ENCODE measurements at places on chromosomes 7 and 10.

GRCh38 chr10:86065711-86066251 lies 300.8 kb downstream of the GRID1 start:
- no peak for DNase-seq

DNA sequence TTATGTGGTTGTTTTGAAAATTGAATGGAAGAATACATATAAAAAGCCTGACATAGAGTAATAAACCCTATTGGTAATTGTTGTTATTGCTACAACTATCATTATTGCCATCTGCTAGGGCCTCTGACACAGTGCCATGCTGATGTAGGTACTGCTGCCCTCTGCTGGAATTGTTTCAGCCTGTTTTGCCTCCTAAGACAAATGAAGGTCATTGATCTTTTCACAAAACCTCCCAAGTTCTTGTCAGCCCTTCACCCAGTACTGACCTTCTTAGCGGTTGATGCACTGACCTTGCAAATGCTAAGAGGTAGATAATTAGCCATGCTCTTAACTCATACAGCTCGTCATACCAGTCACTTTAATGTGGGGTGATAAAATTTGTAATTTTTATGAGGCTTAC lies 975.2 kb downstream of the SORCS1 start:
- DNase-seq, result peak; percentile 1

DNA sequence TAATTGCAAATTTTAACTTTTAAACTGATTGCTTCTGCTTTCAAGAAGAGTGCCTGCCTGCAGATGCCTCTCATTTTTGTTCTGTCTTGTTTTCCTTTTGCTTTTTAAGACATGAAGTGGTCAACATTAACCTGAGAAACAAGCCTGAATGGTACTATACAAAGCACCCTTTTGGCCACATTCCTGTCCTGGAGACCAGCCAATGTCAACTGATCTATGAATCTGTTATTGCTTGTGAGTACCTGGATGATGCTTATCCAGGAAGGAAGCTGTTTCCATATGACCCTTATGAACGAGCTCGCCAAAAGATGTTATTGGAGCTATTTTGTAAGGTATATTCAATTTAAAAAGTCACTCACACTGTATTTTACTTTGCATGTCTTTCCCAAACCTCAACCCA lies 8.8 kb downstream of the GSTO2 start:
- DNase-seq, result no peak

DNA sequence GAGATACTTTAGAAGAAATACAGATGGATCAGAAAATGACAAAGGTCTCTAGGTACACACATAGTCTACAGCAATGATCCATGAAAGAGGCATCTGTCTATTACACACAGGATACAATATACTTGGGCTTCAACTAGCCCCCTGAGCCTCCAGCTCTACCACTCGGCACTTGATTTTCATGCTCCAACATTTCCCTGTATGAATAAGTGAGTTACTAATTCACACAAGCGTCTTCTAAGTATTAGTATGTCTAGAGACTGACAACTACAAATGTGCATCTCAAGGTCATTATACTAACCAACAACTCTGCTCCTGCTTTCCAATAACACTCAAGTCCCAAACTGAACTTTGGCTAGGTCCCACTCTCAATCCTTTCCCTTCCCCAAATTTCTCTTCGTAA lies 8.3 kb downstream of the FAM204A start:
- no peak for DNase-seq

DNA sequence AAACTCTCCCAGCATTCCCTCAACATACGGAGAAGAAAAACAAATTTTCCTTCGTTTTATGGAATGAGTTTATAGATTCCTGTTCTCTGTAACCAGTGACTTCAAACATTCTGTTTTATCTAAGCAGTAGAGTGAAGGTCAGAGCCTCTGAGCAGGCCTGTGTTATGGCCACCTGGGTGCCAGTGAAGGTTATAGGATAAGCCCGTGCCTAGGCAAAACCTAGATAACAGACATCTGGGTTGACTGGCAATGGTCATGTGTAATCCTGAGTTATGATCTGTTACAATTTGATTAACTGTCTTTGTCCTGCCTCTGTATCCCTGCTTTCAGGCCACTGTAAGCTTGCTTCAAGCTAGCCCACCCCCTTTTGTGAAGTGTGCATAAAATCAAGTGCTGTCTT lies 8.3 kb downstream of the LSM5 start:
- no peak for DNase-seq

- no peak for DNase-seq
Measured at GRCh38 chr7:138865843-138866242, 67.8 kb upstream of the ATP6V0A4 start.

DNA sequence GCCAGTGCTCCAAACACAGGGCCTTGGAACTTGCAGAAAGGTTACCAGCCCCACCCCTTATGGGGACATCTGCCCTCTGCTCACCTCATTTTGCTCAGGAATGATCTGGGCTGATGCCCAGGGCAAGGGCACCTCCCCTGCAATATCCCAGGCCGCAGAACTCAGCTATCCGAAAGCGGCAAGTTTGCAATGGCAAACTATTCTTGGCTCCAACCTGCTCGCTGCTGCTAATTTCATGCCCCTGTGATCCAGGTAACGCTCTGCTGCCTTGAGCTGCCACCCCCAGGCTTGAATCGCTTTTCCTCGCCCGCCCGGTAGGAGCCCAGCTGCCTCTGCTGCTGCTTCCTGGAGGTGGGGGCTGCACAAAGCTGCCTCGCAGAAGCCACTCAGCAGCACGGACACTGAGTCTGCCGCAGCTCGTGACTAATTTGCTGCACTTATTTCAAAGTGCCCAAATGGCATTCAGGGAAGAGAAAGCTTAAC lies 18.2 kb downstream of the SLC29A3 start:
- DNase-seq, result no peak

DNA sequence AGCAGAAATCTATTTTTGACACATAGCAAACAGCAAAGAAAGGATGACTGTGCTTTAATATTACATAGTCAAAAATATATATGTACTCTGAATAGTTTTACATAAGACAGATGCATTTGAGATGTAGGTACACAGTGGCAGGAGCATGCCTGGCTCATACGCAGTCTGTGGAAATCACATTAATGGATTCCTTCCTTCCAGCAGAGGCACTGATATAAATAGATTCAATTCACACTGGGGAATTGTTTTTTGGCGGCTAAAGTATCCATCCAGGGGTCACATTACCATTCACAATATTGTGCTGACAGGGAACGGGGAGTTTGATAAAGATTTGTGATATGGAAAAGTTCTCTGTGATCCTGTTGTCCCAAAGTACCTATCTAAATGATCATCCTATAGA lies 72.5 kb upstream of the AGR3 start:
- peak; percentile 5 for DNase-seq

DNA sequence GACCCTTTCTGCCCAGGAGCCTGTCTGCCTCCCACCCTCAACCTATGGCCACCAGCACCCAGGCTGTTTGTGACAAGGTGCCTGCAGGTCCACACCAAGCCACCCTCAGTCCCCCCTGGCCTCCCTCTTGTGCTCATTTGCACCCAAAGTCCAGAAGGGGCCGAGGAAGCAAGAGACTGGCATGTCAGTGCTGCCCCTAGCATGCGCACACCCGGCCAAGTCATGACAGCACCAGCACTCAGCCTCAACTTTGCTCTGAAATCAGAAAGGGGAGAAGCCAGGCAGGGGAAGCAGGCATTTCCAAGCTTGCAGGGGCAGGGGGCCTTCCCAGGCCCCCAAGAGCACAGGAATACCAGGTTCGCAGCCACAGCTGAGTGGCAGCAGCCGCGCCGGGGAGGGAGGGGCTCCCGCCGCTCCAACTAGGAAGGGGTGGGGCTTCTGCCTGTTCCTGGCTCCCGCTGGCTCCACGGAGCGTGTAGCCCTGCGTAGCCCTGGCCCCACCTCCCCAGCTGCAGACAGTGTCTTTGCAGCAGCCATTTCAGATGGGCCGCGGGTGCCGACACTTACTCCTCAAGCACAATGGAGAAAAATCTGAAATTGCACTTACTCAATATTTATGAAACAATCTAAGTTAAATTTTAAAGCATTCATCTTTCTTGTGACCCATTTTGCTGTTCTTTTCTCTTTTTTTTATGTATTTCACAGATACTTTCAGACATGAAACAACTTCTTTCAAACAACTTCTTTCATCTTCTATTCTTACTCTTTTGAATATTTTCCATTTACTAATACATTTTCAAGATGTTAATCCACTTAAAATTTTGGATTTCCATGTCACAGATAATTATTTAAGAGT lies 54.9 kb upstream of the ABCB5 start:
- no peak for DNase-seq

DNA sequence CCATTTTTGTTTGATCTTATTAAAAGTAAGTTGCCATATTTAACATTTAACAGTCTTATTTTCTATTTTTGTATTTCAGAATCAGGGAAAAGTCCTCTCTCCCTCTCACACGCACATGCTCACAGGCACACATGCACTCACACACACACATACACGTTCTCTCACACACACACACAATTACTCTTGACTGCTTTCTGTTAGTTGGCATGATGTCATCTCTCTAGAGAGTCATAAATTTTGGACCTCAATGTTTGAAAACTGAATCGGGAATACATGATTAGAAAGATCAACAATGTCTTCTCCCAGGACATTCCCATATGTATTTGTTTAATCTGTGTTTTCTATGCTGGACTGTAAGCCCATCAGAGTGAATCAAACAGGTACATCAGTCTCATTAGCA lies 165.7 kb upstream of the AHR start:
- DNase-seq, result no peak

GRCh38 chr7:77538281-77539212 lies 1.5 kb downstream of the PTPN12 start:
- DNase-seq, result peak; percentile 96

DNA sequence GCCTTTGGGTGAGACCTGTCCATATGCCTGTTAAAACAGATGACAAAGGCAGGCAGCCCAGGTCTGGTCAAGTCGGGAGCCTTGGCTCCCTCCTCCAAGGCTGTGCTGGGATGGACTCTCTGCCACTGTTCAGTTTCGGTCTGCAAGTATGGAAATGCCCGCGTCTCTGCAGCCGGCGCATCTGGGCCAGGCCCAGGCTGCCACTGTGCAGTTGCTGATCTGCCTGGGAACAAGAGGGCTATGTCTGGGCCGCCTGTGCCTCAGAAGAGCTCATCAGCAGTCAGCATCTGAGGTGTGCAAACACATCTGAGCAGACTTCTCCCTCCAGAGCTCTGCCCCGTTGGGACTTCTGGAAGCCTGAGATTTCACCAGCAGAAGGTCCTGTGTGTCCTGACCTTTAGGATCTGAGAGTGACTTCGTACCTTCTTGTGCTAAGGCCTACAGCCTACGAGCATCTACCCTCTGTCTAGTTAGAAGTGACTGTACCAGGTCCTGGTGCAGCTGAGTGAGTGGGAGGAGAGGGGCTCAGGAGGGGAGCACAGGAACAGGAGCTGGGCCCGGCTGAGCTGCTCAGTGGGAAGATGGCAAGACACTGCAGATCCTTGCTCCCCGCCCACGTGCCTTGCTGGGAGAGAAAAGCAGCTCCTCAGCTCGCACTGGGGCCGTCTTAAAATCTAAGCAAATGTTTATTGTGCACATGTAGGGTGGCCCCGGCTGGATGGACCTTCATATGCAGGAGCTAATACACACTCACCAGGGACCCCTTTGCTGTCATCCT lies 50.9 kb downstream of the DOCK1 start:
- DNase-seq, result no peak

GRCh38 chr10:129704786-129705525 lies 237.9 kb downstream of the MGMT start:
- DNase-seq, result no peak

DNA sequence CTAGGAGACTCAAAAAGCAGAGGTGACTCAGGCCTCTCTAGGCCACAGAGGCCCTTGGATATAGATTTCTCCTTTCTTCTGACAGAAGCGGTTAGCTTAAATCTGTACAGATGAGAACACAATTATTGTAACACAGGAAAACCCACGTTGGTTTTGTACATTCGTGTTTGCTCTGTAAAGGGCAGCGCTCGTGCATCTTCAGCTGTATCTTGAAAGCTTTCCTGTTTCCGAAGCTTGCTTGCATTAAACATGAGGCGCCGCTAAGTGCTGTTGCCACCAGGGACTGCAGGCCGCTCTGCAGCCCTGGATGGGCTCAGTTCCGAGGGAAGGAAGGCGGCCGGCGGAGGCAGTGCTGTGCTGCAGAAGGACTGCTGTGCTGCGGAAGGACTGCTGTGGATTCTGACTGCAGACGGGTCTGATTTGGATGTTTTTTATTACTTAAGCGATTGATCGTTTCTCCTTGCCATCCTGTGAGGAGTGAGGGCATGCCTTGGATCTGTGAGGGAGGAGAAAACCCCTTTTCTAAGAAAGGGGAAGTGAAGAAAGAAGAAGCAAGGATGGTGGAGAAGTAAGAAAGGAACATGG lies 53.3 kb downstream of the FHIP2A start:
- peak; percentile 67 for DNase-seq

DNA sequence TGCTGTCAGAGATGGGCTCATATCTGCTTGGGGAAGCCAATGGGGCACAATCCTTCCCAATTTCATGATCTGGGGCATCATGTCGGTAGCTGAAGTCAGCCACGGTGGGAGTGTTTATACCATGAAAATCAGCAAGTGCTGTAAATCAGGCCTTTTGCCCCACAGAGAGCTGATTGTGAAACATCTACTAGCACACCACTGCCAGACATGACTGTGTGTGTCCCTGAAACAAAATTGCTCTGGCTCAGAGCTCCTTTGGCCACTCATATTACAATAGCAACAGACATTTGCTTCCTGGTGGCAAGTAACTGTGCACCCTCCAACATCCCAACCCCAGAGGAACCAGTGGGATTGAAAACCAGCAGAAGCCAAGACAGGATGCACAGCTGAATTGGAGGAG lies 23.7 kb downstream of the GPR26 start:
- DNase-seq, result no peak

GRCh38 chr10:124659380-124659779 lies 84.8 kb downstream of the FAM53B start:
- no peak for DNase-seq

- DNase-seq, result no peak
Measured at GRCh38 chr10:113180401-113181154, 230.5 kb downstream of the TCF7L2 start.

DNA sequence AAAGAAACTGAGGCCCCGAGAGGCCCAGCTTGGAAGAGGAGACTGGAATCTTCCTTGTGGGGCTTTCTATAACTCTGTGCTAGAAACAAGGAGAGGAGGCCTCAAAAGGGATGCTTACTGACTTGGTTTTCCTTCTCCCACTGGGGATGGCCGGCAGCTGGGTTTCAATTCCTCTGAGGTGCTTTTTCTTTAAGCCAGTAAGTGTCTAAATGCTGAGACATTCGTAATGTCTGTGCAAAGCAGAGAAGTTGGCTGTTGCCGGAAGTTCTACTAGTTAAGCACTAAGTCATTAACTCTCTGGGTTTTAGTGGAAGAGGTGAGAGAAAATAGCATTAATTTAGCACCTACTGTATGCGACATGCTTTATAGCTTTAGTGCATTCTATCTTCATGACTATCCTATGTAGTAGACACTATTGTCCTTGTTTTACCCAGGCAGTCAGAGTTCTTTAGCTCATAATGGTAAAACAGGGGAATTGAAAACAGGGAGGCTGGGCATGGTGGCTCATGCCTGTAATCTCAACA lies 135.2 kb downstream of the RGS10 start:
- no peak for DNase-seq

DNA sequence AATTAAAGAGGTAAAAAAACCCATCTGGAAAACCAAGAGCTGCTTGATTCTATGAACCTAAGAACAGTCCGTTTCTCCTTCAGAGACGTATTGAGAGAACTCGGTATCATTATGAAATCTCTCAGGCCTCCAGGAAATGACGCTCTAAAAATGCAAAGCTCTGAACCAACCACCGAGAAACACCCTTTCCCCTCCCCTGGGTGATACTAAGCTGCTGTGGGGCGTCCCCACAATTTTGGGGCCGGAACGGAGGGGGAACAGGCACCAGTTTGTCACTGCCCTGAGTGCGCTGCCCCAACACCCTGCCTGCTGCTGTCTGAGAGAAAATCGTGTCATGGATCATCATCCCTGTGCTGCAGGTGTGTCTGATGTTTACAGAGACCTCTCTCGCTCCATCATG lies 509.5 kb downstream of the DNAJB6 start:
- DNase-seq, result no peak
